ENCODE measurements at places on chromosomes 11 and 22.

- H3K36me3 ChIP-seq = no peaks in the 10 kb centered on the region
- no peaks in the 10 kb centered on the region for H3K27me3 ChIP-seq
- peak overlapping the region; percentile 35 for H3K27ac ChIP-seq
- DNase-seq = no peak
- no peak overlapping the region for H3K4me3 ChIP-seq
Observed at GRCh38 chr11:10680956-10681487, 12.5 kb downstream of the IRAG1 start.

- no peak for DNase-seq
- no peaks in the 10 kb centered on the region for H3K27me3 ChIP-seq
- H3K36me3 ChIP-seq = peaks cover 27% of the 10 kb centered on the region
Observed at GRCh38 chr11:114060392-114061047, 1.0 kb downstream of the ZBTB16 start.

DNA sequence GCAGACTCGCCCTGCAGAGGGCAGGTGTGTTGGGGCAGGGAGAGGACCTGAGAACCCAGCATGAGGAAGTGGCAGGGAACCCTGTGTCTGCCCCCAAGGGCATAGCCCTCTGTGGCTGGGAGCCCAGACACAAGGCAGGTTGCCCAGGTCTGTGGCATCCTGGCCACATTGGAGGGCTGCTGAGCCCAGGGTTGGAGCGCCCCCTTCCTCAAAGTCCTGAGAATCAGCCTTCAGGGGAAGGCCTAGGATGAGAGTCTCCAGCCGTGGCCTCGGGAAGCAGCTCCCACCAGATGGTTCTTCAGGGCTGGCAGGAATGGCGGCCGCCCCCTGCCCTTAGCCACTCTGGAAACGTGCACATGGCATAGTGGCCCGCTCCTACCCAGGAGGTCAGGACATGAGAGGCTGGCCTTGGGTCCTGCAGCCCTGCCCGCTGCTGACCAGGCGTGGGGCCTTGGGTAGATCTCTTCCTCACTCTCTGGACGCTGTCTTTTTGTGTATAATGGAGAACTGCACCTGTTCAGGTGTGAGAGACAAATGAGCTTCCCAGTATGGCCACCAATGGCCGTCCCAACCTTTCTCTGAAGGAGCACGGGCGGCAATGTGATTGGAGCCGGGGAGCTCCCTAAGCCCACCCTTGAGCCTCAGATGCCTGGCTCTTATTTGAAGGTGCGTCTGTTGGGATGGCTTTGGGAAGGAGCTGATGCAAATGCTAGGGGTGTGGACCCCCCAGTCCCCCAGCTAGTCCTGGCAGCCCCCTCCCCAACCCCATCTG, 4.6 kb upstream of the CDC42BPG start:
- peaks cover 51% of the 10 kb centered on the region for H3K4me1 ChIP-seq
- peak overlapping the region; percentile 21 for H3K27ac ChIP-seq
- no peak overlapping the region for H3K4me3 ChIP-seq
- no peak for DNase-seq
- peaks cover 3% of the 10 kb centered on the region for H3K36me3 ChIP-seq

- no peak for DNase-seq
- peaks cover 18% of the 10 kb centered on the region for H3K4me1 ChIP-seq
- H3K27me3 ChIP-seq = no peaks in the 10 kb centered on the region
- no peaks in the 10 kb centered on the region for H3K36me3 ChIP-seq
- H3K4me3 ChIP-seq = no peak overlapping the region
- H3K27ac ChIP-seq = no peak overlapping the region
Observed at GRCh38 chr11:36215693-36216060, 73.5 kb downstream of the COMMD9 start.

- H3K4me1 ChIP-seq = peaks cover 25% of the 10 kb centered on the region
- no peak for DNase-seq
- no peaks in the 10 kb centered on the region for H3K36me3 ChIP-seq
- no peak overlapping the region for H3K4me3 ChIP-seq
- H3K27ac ChIP-seq = peak overlapping the region; percentile 90
- H3K27me3 ChIP-seq = no peaks in the 10 kb centered on the region
Observed at GRCh38 chr11:118868659-118869058, 15.0 kb upstream of the CXCR5 start.

DNA sequence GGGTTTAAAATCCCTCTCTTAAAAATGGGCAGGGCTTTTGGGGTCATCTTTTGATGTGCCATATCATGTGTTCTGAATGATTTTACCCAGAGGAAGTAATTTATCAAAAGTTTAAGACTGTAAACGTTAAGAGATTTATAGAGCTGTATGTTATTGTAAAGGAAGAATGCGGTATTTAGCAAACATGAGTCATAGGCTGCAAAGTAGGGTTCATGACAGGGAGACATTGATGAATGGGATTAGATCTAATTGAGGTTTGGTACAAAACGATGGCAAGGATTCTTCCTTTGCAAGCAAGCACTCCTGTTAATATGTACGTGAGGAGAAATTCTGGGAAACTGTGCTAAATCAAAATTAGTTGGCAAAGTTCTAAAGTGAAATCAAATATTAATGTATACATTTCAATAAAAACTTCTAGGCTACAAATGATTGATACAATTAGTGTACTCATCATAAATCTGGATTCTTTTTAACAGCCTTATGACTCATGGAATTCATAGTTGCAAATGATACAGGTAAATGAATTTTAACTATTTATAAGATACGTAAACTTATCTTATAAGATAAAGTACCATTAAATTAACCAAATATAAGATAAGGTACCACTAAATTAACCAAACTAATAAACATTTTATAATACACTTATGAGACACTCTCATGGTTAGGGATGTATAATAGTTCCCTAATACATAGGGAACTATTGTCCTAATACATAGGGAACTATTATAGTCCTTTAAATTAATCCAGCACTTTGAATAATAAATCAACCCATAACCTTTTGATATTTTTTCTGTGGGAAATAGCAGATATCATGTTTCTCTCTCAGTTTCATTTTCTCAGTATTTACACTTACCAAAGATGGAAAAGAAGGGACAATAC, 58.4 kb downstream of the KIF18A start:
- no peak overlapping the region for H3K27ac ChIP-seq
- no peaks in the 10 kb centered on the region for H3K4me1 ChIP-seq
- H3K27me3 ChIP-seq = no peaks in the 10 kb centered on the region
- no peak for DNase-seq

- no peaks in the 10 kb centered on the region for H3K36me3 ChIP-seq
- no peaks in the 10 kb centered on the region for H3K27me3 ChIP-seq
- no peak for DNase-seq
Observed at GRCh38 chr22:44424867-44425693, 73.0 kb downstream of the RTL6 start.

DNA sequence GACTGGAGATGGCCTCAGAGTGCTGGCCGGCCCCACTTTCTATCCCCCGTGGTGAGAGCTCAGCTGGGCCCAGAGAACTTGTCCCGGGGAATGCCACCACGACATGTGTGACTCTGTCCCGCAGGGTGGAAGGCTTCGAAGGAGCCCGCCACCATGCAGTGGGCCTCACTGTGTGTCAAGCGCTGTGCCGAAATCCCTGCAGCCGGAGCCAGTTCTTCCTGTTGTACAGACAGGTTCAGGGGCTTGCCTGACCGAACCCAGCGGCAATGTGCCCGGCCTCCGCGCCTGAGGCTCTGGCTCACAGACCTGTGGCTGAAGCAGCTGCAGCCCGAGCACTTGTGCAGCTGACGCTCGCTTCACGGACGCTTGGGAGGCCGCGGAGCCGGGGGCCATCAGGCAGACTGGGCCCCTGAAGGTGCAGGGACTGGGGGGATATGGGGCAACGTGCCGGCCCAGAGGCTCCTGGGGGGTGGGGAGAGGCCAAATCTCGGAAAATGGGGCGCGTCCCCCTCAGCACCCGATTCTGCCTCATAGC, 650 bp downstream of the PPM1F start:
- peak overlapping the region; percentile 74 for H3K27ac ChIP-seq
- H3K4me1 ChIP-seq = peaks cover 51% of the 10 kb centered on the region
- no peaks in the 10 kb centered on the region for H3K36me3 ChIP-seq
- DNase-seq = no peak
- H3K4me3 ChIP-seq = peak overlapping the region; percentile 85
- H3K27me3 ChIP-seq = no peaks in the 10 kb centered on the region

GRCh38 chr11:97574976-97575665, 1185.3 kb downstream of the JRKL start:
- no peak for DNase-seq
- H3K4me1 ChIP-seq = no peaks in the 10 kb centered on the region
- no peak overlapping the region for H3K4me3 ChIP-seq
- no peaks in the 10 kb centered on the region for H3K27me3 ChIP-seq
- no peak overlapping the region for H3K27ac ChIP-seq
- no peaks in the 10 kb centered on the region for H3K36me3 ChIP-seq

DNA sequence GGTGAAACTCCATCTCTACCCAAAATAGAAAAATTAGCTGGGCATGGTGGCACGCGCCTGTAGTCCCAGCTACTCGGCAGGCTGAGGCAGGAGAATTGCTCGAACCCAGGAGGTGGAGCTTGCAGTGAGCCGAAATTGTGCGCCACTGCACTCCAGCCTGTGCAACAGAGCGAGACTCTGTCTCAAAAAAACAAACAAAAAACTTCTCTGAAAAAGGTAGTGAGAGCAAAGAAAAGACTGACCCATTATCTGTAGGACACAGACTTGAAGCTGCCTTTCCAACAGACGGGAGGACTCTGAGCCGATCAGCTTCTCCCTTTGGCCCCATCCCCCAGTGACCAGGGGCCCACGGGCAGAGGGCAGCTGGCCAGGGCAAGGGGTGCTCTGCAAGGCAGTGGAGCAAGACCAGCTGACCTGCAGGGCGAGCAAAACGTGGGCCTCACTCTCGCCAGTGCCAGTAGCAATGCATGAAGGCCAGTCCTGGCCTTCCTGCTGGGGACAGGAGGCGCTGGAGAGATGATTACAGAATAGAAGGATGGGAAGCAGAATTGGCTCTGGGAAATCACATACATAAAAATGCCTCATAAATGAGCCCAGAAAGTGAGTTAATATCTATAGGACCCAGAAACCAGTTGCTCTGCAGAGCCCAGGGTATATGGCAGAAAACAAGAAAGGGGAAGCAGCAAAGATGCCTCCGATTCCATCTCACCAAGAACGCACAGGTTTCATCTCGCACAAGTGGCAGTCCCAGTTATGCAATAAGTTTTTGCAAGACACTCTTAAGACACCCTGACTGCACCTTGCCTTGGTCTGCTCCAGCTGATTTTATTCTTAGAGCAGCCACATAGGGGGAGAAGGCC, 2.8 kb downstream of the EHD1 start:
- DNase-seq = no peak
- no peaks in the 10 kb centered on the region for H3K27me3 ChIP-seq
- no peaks in the 10 kb centered on the region for H3K36me3 ChIP-seq
- peaks cover 78% of the 10 kb centered on the region for H3K4me1 ChIP-seq
- H3K4me3 ChIP-seq = peak overlapping the region; percentile 83
- H3K27ac ChIP-seq = peak overlapping the region; percentile 84

DNA sequence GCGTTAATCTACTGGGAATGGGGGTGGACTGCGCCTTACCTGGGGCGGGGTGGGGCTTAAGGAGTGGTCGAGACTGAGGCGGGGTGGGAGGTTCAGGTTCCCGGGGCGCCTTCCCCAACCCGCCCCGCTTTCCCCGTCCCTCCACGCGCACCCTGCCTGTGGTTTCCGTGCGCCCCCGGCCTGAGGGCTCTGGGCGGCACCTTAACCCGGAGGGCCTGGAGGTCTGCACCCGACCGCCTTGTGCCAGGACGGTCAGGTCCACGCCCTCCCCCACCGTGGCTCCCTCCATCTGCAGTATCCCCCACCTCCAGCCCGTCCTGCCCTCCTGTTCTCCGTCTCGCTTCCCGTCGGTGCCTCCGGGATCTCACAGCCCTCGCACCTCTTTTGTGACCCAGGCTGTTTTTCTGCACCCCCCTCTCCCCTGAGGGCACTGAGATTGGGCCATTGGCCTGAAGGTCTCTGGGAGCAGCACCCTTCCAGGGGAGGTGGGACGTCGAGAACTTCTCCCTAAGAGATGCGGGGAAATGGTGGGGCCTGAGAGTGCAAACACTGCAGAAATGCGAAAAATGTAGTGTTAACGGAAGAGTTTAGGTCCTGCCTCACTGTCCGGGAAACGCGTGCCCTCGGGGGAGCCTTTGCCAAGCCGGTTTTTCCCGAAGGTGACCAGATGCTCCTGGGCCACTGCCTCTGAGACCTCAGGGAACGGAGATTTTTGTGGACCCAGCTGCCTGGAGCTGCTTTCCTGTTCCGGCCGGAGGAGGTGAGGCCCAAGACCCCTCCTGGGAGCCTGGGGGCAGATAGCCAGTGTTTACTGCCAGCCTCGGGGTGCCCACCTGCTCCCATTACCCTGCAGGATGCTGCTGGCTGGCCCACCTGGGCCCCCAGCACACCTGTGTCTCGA, 1.2 kb upstream of the ASCL2 start:
- no peaks in the 10 kb centered on the region for H3K36me3 ChIP-seq
- peak; percentile 91 for DNase-seq
- no peak overlapping the region for H3K27ac ChIP-seq
- H3K4me1 ChIP-seq = peaks cover 22% of the 10 kb centered on the region

GRCh38 chr22:28759861-28760560, 12.5 kb upstream of the CCDC117 start:
- H3K36me3 ChIP-seq = no peaks in the 10 kb centered on the region
- H3K27me3 ChIP-seq = no peaks in the 10 kb centered on the region
- no peaks in the 10 kb centered on the region for H3K4me1 ChIP-seq
- no peak overlapping the region for H3K4me3 ChIP-seq

GRCh38 chr22:23072077-23072910, 2.0 kb downstream of the GNAZ start:
- H3K27me3 ChIP-seq = no peaks in the 10 kb centered on the region
- H3K36me3 ChIP-seq = no peaks in the 10 kb centered on the region
- H3K27ac ChIP-seq = no peak overlapping the region
- peaks cover 19% of the 10 kb centered on the region for H3K4me1 ChIP-seq
- H3K4me3 ChIP-seq = no peak overlapping the region

GRCh38 chr22:50446708-50447575, 27.9 kb downstream of the SBF1 start:
- no peaks in the 10 kb centered on the region for H3K27me3 ChIP-seq
- no peak for DNase-seq
- H3K4me3 ChIP-seq = no peak overlapping the region
- peaks cover 41% of the 10 kb centered on the region for H3K36me3 ChIP-seq
- H3K4me1 ChIP-seq = peaks cover 10% of the 10 kb centered on the region
- no peak overlapping the region for H3K27ac ChIP-seq

DNA sequence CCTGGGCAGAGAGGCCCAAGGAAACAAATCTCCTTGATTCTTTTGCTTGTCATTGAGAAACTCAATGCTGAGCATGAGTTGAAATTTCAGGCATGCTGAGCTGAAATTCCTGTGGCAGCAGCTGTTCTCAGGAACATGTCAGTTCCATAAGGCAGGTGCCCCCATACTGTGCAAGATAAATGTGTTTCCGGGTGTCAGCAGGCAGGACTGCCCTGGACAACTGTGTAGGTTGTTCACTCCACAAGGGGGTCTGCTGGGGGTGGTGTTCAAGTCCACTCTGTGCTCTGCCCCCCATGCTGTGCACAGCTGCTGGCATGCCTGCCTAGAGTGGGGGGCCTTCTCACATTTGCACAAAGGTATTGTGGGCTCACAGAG, 133.7 kb downstream of the CTTN start:
- H3K36me3 ChIP-seq = no peaks in the 10 kb centered on the region
- H3K4me3 ChIP-seq = no peak overlapping the region
- no peaks in the 10 kb centered on the region for H3K27me3 ChIP-seq
- no peak for DNase-seq
- no peak overlapping the region for H3K27ac ChIP-seq
- no peaks in the 10 kb centered on the region for H3K4me1 ChIP-seq

- no peak overlapping the region for H3K27ac ChIP-seq
- H3K27me3 ChIP-seq = no peaks in the 10 kb centered on the region
- no peak for DNase-seq
Observed at GRCh38 chr11:102666331-102666957, 39.1 kb downstream of the MMP27 start.

Measured in vagina (tissue), 2 donors.